ENCODE measurements at places on chromosomes 5 and 9.

- no peak for DNase-seq
Observed at GRCh38 chr5:134506054-134507039, 19.1 kb upstream of the JADE2 start.

DNA sequence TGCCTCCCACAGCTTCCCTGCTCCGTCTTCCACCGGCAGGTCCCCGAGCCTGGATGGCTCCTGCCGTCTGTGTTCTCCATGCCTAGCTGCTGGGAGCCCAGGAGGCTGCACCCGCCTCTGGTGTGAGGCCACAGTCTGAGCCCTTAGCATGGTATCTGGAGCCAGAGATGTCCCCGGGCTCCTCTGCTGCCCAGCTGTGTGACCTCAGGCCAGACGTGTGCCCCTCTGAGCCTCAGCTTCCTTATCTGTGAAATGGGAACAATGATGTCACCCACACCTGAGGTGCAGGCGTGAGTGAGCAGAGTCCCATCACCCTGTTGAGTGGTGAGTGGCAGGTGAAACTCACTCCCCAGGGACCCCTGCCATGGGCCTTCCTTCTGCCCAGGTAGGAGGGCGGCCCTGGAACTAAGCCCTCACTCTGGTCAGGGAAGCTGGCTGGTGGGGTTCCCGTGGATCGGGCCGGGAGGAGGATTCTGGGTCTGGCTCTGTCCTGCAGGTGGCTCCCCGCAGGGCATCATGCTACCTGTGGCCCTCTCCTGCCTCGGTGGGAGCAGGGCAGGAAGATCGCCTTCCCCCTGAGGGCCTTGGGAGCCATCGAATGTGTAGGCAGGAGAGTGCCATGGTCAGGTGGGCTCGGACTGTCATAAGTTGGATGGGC is 239.0 kb downstream of the PBX3 start:
- DNase-seq: no peak

- DNase-seq: no peak
Observed at GRCh38 chr5:126383246-126383645, 40.0 kb upstream of the GRAMD2B start.

GRCh38 chr5:150213530-150213929 is 23.7 kb downstream of the SLC6A7 start:
- DNase-seq: peak; percentile 52

DNA sequence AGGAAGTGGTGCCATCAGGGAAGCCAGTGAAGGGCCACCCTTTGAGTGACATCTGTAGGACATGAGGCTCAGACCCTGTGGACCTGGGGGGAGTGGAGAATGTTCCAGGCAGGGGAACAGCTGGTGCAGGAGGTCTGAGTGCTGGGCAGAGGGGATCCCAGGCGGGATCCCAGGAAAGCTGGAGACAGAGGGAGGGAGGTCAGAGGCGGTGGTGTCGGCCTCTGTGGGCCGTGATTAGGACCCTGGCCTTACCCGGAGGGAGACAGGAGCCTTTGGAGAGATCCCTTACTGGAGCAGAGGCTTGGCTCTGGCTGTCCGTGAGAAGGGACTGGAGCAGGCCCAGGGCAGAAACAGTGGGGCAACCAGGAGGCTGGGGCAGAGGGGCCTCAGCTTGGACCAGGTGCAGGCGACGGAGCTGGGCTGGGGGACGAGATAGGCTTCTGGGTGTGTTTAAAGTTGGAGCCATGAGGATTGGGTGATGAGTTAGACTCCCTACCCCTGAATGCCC is 12.1 kb upstream of the GRHPR start:
- no peak for DNase-seq

DNA sequence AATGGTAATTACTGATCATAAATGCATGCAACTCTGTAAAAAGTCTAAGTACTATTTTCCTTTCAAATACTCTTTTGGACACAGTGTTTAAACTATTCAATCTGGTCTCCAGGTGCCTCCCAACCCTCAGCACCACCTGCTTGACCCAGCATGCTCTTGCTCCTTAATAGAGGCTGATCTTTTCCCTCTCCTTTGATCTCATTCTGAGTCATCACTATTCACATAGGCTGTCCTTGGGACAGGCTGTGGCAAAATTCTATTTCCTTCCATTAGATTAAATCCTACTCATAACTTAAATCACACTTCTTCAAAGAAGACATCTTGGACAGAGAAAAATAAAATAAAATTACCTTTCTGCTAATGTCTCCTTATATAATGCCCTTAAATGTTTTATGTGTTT is 199.4 kb upstream of the ST8SIA4 start:
- no peak for DNase-seq
